ENCODE measurements at places on chromosomes 3 and 15.

GRCh38 chr3:141279077-141279967, 47.7 kb downstream of the PXYLP1 start:
- no peak for DNase-seq

DNA sequence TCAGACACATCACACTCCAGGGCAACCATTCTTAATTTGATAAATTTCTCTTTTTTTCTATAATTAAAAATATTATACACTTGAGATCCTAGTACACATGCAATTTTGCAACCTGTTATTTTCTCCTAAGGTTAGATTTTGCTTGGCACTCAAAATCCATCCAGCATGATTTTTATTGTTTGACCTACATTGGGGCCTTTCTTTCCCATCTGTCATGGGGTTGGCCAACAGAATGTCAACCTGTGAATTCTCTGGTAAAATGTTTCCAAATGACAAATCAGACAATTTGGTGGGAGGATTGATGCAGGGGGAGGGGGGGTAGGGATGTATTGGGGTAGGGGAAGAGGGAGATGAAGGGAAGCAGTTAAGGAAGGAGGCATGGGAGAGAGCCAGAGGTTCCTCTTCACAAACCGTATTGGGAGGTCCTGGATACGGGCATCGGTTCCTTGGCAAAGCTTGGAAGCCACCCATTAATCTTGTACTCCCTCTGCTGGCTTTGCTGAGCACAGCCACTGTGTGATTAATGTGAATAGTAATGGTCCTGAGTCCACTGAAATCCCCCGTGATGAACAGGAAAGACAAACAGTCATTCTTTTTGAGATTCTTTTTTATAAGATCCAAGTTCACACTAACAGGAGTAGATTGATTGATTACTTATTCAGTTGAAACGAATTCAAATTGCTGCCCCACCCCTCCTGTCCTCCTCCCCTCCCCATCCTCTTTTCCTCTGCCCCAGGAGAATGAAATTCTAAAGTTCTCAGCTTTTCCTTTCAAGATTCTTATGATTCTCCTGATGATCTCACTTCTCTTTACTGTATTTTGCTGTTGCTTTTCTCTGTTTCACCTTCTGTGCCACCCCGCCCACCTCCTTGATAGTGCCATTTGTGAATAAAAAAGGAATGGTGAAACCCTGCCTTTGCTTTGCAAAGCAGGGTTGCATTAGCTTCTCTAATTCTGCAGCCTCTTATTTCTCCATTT, 82.2 kb upstream of the SLC25A26 start:
- no peak for DNase-seq

DNA sequence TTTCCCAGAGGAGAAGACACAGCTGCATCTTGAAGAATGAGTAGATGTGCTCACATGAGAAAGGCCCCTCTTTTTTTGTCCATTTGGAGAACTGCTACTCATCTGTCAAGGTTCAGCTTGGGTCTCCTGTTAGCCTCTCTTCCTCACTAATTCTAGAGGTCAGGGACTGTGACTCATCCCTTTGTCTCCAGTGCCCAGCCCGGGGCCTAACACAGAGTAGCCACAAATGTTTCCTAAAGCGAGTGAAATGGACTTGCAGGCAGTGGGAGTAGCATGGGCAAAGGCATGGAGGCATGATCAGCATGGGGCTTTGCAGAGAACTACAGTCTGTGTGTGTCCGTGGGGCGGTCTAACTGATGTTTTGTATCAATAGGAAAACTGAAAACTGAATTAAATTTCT, 33.9 kb upstream of the MRPS22 start:
- no peak for DNase-seq

DNA sequence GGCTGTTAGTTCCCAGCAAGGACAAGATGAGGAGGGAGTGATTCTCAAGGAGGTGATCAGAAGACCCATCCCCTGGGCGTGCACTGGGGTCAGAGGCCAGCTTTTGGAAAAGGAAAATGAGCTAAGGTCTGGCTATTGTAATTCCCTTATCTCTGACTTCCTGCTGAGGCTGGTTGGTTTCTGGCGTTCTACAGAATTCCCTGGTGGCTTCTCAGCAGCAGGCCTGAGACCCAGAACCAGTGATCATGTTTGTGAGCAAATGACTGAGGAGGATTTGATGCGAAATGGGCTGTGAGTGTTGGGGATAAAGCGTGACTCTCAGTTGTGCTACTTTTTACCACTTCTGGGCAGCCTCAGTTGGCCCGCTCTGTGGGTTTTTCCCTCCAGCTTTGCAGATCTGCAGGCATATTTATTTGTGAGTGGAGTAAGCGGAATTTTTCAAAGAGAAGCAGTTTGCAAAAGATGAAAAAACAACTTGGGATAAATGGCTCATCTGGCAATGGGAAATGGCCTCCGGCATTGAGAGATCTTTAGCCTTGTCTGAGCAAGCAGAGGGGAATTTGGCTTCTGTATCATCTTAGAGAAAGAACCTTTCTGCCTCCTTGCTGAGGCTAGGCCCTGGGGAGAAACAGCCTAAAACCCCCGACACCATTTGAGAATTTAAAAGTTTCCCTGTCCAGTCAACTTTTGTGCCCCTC, 102.7 kb downstream of the SLCO3A1 start:
- no peak for DNase-seq

- no peak for DNase-seq
Measured at GRCh38 chr3:107985496-107985895, 105.3 kb downstream of the CD47 start.

DNA sequence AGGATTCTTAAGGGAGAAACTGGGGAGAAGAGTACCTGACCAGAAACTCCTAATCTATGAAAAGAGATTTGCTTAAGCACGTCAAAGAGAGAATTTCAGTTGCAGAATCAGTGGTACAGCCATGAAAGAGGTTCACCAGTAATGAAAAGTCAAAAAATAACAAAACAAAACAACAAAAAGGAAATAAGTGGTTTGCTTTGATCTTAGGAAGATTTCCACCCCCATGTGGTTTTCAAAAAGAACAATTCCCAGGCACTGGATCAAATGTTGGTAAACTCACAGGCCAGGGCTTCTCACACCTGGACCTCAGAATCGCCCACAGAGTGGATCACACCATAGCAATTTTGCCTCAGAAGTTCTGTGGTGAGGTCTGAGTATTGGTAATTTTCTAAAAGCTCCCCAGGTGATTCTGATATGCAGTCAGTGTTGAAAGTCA, 67.5 kb downstream of the TMEM39A start:
- no peak for DNase-seq

GRCh38 chr3:46668591-46668990, 24.9 kb downstream of the ALS2CL start:
- no peak for DNase-seq

DNA sequence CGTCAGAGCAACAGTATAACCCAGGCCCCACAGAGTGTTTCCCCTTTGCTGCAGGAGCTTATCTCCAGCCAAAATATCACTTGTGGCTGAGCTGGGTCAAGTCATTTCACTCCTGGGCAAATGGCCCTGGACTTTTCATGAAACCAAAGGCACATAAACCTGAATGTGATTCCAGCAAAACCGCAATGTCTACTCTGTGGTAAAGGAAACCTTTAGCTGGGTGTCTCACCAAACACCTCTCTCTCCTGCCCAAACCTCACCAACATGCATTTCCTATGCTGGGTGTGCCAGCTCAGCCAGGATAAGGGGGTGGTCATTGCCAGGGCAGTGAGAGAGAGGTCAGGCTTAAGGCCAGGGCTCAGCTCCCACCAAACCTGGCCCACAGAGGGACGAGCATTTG, 67.4 kb downstream of the GTPBP8 start:
- DNase-seq, result no peak

GRCh38 chr15:74319596-74320351, 47.7 kb downstream of the CYP11A1 start:
- DNase-seq, result no peak

DNA sequence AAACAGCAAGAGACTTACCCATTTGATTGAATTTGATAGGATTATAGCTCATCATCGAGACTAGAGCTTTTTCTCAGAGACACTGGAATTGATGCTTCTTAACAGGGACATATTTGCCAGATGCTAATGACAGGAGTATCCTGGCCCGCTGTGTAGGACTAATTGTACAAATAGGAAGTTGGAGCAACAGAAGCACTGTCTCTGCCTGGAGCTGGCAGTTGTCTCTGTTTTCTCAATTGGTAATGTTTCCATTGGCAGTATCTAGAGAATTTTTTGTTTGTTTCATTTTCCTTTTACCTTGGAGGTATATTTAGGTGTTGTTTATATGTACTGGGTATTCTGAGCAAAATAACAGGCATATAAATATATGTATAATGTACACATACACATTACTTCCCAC, 8.9 kb upstream of the PCOLCE2 start:
- no peak for DNase-seq

DNA sequence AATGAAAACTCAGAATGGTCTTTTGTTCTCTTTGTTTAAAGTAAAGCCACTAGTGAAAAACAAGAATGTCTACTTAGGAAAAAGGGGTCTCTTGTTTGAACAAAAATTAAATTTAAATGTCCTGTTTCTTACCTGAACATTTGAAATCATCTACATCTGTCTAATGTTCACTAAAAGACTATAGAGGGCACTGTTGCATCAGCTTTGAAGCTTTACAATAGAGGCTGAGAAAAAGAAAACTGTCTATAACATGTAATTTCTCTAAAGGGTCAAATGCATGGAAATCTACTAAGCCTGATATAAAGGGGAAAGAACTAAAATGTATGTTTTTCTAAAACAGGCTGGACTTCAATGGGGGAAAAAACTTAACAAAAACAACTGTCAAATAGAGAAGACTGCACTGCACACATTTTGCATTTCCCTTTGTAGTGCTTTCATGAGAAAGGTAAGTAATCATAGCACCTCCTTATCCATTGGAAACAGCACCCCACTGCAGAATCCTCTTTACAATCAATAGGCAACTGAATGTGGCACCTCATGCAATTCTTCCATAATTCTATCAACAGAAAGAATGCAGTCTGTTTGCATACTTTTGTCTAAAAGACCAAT, 26.3 kb downstream of the DPH6 start:
- DNase-seq, result no peak

DNA sequence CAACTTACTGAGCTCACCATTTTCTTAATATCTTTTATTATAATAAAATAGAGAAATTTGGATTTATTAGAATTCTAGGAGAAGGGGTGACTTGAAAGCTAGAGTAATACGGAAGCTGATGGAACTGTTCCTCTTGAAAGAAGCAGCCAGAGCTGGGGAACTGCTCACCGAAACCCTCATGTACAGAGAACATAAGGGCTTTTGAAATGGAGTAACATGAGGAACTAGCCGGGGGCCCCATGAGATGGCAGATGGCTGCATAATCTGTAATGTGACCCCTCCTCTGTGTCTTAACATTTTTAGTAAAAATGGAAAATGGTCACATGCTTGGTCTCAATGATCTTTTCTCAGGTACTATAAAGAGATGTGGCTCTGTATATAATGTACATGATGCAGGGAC, 15.7 kb upstream of the DYNC1LI1 start:
- no peak for DNase-seq

DNA sequence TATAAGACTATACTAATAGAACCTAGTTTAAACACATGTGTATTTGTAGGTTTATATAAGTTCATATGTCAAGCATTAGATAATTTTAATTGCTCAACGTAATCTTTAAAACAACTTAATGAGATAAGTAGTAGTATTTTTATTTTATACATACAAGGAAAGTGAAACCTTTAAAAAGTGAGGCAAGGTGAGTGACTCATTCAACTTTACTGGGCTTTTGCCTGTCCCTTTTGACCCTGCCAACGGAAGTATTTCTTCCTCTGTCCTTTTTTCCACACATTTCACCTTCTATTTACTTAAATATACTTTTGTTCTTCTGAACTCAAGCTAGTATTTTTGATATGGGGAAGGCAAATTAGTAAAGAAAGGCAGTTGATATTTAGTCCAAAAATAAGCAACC, 78.5 kb downstream of the KBTBD8 start:
- no peak for DNase-seq

DNA sequence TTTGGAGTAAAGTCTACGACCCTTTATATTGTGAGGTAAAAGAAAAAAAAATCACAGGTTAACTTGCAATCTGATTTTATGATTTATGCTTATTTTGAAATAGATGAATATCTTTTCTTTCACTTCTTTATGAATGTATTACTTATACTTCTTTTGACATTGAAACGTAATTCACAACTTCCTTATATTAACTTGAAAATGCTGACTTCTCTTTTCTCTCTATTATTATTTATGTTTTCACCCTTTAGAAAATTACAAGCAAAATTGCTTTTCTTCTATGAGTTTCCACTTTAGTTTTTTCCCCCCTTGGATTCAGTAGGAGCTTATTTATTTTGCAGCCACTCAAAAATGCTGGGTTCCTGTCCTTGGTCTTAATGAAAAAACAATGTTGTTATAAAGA, 25.4 kb downstream of the ACP3 start:
- no peak for DNase-seq

- DNase-seq, result no peak
Measured at GRCh38 chr3:104676241-104676640, 690.5 kb upstream of the ALCAM start.

DNA sequence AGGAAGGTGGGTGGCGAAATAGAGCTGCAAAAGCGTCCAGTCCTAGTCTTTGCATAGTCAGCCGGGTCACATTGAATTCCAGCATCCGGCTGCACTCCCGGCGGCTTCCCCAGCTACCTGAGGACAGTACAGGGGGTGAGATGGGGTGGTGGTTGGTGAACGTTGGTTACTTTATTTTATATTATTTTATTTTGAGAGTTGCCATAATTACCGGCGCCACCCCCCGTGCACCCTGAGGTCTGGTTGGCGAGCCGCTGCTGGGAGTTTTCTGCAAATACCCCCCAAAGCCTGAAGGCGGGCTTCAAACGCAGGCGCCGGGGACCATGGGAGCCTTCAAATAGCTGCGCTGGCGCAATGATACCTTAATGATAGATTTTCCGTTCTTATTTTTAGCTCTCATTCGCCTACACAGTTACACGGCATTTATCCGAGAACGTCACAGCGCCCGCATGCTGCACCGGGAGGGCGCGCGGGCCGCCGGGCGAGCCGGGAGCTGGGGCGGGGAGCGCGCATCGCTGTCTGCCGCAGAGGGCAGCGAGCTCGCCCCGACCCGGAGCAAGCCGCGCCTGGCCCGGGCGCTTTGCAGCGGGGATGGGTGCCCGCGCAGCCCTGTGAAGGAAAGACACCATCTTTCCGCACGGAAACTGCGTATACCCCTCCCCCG, 756 bp upstream of the RASGRF1 start:
- no peak for DNase-seq

- no peak for DNase-seq
Measured at GRCh38 chr3:31498791-31499190, 33.9 kb upstream of the STT3B start.

DNA sequence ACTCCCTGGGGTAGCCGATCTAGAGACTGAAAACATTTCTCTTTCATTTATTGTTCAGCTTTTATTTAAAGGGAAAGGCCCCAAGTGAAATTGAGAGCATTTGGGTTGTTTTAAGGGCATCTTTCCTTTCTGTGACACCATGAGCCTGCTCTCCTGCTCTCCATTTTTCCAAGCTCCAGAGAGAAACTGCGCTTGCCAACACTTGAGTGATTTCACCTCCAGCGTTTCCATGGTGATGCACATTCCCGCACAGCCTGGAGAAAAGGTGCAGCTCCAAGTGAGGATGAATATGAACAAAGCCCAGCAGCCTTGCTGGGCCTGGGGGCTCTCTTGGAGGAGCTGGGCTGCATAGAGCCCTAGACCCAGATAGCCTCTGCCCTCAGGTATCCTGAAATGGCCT, 159.2 kb upstream of the PPP2R3A start:
- DNase-seq, result no peak

- no peak for DNase-seq
Measured at GRCh38 chr3:49607796-49608195, 53.5 kb downstream of the BSN start.
